B cell (primary cell): ENCODE measurements at places on chromosomes 7 and 10. TPM values are rescaled to one million over a fixed set of nuclear protein-coding genes. Genes with fewer than 3 reads are reported as not detected.

Gene GBX1
- total RNA-seq, result not detected in 2 replicates

GRCh38 chr7:133053321-133053891 is 28.5 kb downstream of the CHCHD3 start:
- H3K27ac ChIP-seq, result no peak overlapping the region
- no peak overlapping the region for H3K4me3 ChIP-seq
- H3K4me1 ChIP-seq, result peaks cover 4% of the 10 kb centered on the region
- no peaks in the 10 kb centered on the region for H3K27me3 ChIP-seq
- H3K36me3 ChIP-seq, result peaks cover 3% of the 10 kb centered on the region

- H3K27me3 ChIP-seq, result no peaks in the 10 kb centered on the region
- no peak for DNase-seq
- no peak overlapping the region for H3K27ac ChIP-seq
- no peaks in the 10 kb centered on the region for H3K4me1 ChIP-seq
- no peak overlapping the region for H3K4me3 ChIP-seq
Measured at GRCh38 chr7:67518580-67518979, 521.9 kb downstream of the TYW1 start.

Gene VWC2
- not detected in 2 replicates for total RNA-seq

GRCh38 chr7:70949862-70950261 is 182.1 kb upstream of the GALNT17 start:
- H3K4me3 ChIP-seq, result no peak overlapping the region
- H3K36me3 ChIP-seq, result no peaks in the 10 kb centered on the region
- no peak for DNase-seq
- H3K27ac ChIP-seq, result no peak overlapping the region
- no peaks in the 10 kb centered on the region for H3K4me1 ChIP-seq

- H3K36me3 ChIP-seq, result no peaks in the 10 kb centered on the region
- H3K27ac ChIP-seq, result no peak overlapping the region
- DNase-seq, result no peak
- H3K4me3 ChIP-seq, result no peak overlapping the region
- no peaks in the 10 kb centered on the region for H3K4me1 ChIP-seq
Measured at GRCh38 chr7:37552030-37552429, 103.4 kb upstream of the ELMO1 start.

GRCh38 chr10:124703778-124704427 is 40.3 kb downstream of the FAM53B start:
- H3K4me3 ChIP-seq, result no peak overlapping the region
- no peak for DNase-seq
- peak overlapping the region; percentile 38 for H3K27ac ChIP-seq
- peaks cover 96% of the 10 kb centered on the region for H3K4me1 ChIP-seq

DNA sequence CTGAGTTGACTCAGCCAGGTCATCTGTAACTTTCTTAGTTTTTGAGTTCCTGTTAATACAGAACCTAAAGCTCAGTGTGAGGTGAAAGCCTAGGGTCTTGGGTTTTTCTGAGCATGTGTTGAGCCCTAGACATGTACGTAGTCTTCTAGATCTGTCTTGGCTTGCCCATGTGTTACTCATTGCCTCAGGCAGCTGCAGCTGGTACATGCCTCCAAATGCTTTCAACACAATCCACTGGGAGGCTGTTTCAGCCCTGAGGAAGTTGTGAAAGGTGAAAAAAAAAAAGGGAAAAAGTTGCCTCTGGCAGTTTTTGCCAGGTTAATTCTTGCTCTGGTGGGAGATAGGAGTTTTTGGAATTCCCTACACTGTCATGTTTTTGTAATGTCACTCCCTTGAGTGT is 134.6 kb downstream of the RNF216 start:
- H3K4me3 ChIP-seq, result no peak overlapping the region
- H3K27me3 ChIP-seq, result no peaks in the 10 kb centered on the region
- H3K4me1 ChIP-seq, result no peaks in the 10 kb centered on the region
- H3K36me3 ChIP-seq, result peaks cover 17% of the 10 kb centered on the region

DNA sequence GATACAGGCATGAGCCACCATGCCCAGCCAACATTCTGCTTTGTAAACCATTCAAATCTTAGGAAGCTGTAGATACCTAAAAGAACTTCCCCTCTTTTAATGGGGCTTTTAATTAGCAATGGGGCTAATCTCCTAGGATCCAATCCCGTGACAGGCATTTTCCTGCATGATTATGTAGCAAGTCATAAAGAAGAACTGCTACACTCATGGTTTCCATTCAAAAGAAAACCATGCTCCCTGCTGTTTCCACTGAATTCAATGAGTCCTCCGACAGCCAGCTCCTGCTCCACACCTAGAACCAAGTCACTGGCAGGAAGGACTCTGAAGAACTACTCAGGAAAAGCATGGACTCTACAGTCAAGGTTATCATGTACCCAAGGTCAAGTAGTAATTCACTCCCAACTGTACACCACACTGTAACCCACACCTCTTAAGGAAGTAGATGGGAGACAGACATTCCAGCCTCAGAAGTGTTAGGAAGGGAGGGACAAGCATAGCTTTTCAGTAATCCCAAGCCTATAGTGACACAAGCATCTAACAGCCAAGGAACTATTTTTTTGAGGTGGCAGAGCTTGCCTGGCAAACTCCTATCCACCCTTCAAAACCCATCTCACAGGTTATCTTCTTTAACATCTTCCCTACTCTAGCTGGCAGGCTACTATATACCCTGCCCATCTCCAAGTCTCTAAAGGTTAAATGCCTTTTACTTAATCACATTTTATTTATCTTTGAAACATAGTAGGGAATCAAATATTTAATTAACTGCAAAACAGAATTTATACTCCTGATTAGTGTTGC is 47.5 kb downstream of the CTBP2 start:
- no peaks in the 10 kb centered on the region for H3K36me3 ChIP-seq
- H3K4me3 ChIP-seq, result no peak overlapping the region
- no peak overlapping the region for H3K27ac ChIP-seq
- H3K27me3 ChIP-seq, result no peaks in the 10 kb centered on the region
- no peak for DNase-seq

GRCh38 chr10:98168766-98169165 is 34.3 kb downstream of the R3HCC1L start:
- H3K36me3 ChIP-seq, result peaks cover 13% of the 10 kb centered on the region
- H3K4me3 ChIP-seq, result no peak overlapping the region
- DNase-seq, result peak; percentile 35
- H3K4me1 ChIP-seq, result peaks cover 23% of the 10 kb centered on the region
- no peaks in the 10 kb centered on the region for H3K27me3 ChIP-seq
- H3K27ac ChIP-seq, result peak overlapping the region; percentile 20

DNA sequence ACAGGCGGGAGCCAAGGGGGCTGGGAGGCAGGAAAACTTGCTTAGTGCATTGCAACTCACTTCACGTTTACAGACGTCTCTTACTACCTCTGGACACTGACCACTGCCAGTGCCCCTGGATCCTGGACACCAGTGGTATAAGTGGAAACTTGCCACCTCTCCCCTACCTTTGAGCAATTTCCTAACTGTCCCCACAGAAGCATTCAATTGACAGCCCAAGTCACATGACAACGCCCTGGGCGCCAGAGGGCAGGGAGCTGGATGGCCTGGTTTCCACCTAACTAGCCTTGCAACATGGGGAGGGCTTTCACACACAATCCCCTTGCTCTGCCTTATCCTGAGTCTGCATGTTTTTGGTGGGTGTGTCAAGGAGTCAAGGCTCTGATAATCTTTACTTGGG is 113.8 kb downstream of the DYNC2I1 start:
- no peaks in the 10 kb centered on the region for H3K36me3 ChIP-seq
- no peak overlapping the region for H3K27ac ChIP-seq
- no peak overlapping the region for H3K4me3 ChIP-seq
- DNase-seq, result no peak
- H3K4me1 ChIP-seq, result no peaks in the 10 kb centered on the region

Gene TAS2R41
- total RNA-seq, result not detected in 2 replicates

DNA sequence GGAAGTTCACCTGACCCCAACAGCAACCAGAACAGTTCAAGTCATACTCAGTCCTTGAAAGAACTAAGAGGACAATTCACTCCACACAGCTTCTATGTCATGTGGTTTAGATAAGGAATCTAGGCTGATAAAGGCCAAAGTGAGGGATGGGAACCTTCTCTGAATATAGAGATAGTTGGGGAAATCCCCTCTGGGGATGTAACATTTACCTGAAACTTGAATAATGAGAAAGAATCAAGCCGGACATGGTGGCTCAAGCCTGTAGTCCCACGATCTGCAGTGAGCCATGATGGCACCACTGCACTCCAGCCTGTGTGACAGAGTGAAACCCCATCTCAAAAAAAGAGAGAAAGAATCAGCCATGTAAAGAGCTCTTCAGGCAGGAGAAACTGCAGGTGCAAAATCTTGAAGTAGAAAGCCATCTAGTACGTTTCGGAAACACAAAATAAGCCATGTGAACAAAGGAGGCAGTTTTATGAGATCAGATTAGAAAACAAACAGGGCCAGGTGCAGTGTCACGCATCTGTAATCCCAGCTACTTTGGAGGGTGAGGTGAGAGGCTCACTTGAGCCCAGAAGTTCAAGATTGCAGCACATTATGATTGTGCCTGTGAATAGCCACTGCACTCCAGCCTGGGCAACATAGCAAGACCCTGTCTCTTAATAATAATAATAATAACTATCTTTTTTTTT is 4.5 kb upstream of the DNMBP start:
- DNase-seq, result peak; percentile 81
- H3K27ac ChIP-seq, result peak overlapping the region; percentile 84
- peak overlapping the region; percentile 23 for H3K4me3 ChIP-seq
- H3K4me1 ChIP-seq, result peaks cover 26% of the 10 kb centered on the region

Gene GNAT3
- not detected in 2 replicates for total RNA-seq

Gene ECHS1
- 27.5 and 29.5 TPM in 2 replicates for total RNA-seq

GRCh38 chr7:122219253-122219865 is 75.3 kb upstream of the AASS start:
- DNase-seq, result no peak
- no peaks in the 10 kb centered on the region for H3K36me3 ChIP-seq
- H3K27ac ChIP-seq, result no peak overlapping the region
- H3K4me1 ChIP-seq, result no peaks in the 10 kb centered on the region

Gene LRRN3
- total RNA-seq, result 0.20 TPM in 1 of 2 replicates, not detected in the other

DNA sequence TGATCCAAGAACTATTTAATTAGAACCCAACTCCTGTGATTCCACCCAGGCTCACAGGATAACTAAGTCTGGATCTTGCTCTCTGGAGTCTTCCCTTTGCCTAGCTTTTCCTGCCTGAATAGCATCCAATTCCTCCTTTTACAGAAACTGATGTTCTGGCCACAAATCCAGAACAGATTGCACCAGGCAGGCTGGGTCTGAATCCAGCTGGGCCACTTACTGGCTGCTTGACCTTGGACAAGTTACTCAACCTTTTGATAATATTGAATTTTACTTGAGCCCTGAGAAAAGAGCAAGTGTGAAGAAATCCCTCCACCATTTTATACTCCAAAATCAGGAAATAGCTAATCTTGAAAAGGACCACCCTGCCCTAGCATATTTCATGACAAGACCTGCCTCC is 55.5 kb upstream of the SLC35G1 start:
- no peak for DNase-seq
- no peaks in the 10 kb centered on the region for H3K27me3 ChIP-seq
- no peak overlapping the region for H3K27ac ChIP-seq
- H3K4me1 ChIP-seq, result no peaks in the 10 kb centered on the region
